Stimulated activated CD4-positive, alpha-beta T cell treated with anti-CD3 and anti-CD28 coated beads, Interleukin-2, amount 100 ng/mL, for 48 hours (primary cell): ENCODE measurements at places on chromosomes 5 and 9.

DNA sequence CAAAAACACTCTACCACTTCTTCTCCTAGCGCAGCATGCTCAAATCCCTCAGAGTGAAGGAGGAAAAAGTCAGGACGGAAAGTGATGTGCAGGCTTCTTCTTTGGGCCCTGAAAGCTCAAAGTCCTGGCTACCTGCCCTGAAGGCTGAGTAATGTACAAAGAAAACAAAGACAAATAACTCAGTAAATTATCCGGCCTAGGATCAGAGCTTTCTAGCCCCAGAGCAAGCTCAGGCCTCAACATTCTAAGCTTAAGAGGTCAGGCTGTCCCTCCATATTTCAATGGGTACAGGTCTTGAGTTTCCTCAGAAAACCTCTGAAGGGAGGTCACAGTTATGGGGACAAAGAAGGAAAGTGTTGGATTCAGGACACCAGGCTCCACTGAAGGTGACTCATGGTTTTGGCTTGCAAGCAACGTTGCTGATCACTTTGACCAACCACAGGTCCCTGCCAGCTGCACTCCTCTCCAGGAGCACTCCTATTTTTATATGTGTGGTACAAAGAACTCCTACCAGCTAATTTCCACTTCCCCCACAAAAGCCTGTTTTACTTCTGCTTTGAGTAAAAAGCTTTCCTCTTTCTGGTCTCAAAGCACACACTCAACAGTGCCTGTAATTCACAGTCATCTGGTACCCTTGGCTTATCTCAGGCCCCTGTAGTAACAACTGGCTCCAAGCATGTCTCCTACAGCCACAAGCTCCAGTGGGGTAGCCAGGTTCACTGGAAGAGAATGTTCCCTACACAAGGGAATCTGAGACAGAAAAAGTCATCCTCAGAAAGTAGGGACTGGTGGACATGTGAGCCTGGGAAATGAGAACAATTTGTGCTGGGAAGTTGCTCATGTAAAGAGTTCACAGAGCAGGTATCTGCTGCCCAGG, 115.7 kb downstream of the UGCG start:
- no peak for DNase-seq

GRCh38 chr9:21836437-21837161, 34.2 kb downstream of the MTAP start:
- no peak for DNase-seq

- no peak for DNase-seq
Observed at GRCh38 chr9:122122468-122122867, 29.4 kb upstream of the TTLL11 start.

- no peak for DNase-seq
Observed at GRCh38 chr9:99472240-99472915, 250.3 kb downstream of the SEC61B start.

GRCh38 chr9:105886136-105886535, 191.8 kb downstream of the TMEM38B start:
- no peak for DNase-seq

GRCh38 chr9:34884747-34885189, 73.3 kb upstream of the PHF24 start:
- DNase-seq: peak; percentile 13
